T47D (cell line): ENCODE measurements at places on chromosomes 5 and 9.

DNA sequence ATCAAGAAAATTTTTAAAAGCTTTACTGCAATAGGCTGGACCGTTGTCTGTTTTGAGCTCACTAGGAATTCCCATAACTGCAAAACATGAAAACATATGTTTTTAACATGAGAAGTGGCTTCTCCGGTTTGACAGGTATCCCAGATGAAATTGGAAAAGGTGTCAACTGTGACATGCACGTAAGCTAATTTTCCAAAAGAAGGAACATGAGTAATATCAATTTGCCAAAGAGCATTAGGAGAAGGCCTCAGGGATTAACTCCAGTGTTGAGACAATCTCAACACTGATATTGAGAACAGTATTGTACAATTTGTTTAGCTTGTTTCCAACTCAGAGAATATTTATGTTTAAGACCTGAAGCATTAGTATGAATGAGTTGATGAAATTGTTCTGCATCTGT, 215.5 kb upstream of the KCNN2 start:
- DNase-seq, result no peak

DNA sequence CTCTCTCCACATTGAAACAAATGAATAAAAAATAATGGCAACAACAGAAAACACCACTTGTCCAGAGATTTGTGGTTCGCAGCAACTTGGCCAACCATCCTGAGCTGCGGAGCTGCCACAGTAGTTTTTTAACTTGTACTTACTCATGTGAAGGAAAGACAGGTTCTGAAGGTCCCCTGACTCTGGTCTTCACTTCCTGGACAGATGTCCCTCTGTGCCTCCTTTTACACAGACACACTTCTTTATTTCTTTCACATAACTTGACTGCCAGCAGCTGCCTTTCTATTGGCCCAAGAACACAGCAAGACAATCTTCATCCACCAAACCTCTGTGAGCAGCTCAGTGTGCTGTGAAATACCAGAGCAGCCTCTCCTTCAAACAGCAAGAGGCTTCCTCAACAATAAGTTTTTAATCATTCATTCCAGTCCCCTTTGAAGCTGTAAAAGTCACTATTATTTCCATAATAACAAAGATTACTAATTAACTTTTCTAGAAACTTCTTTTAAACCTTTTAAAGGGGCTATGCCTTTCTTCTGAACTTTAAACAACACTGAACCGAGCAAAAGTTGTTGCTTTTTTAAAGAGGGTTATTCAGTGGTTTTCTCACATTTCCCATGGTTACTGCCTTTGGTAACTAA, 198.7 kb downstream of the NR2F1-AS1 start:
- DNase-seq, result no peak

DNA sequence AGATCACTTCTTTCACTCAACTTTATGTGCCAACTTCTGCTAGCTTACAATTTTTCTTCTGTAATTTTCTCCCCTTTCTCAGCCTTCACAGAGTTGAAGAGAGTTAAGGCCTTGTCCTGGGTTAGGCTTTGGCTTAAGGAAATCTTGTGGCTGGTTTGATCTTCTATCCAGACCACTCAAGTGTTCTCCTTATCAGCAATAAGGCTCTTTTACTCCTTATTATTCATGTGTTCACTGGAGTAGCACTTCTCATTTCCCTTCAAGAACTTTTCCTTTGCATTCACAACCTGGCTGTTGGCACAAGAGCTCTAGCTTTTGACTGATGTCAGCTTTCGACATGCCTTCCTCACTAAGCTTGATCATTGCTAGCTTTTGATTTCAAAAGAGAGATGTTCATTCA, 86.9 kb upstream of the ALDH1B1 start:
- DNase-seq, result no peak

GRCh38 chr5:152532714-152533113, 127.6 kb upstream of the NMUR2 start:
- peak; percentile 82 for DNase-seq

- no peak for DNase-seq
These were observed 386.7 kb downstream of the NTRK2 start for GRCh38 chr9:85056203-85056572.

- DNase-seq, result no peak
These were observed 622.7 kb upstream of the CDH18 start for GRCh38 chr5:20610681-20611080.

DNA sequence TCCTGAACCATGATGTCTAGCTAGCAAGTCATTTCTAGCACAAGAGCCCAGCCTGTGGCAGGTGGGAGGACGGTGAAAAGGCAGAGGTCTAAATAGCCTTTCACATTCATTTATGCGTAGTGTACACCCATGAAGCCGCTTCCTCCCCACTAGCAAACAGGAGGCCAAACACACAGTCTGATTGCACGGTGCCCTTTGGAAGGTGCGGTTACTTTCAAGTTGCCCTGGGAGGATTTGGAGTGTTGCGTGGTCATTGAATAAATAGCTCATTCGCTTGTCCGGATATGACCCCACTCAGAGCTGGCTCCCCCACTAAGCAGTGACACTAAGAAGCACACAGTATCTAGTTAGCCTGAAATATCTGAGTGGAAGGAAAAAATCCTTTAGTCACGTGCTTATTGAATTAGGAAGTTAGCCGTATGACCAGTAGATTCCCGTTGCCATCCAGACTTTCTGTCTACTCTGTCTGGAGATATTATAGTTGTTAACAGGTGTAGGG, 664 bp upstream of the ARSB start:
- DNase-seq, result no peak

DNA sequence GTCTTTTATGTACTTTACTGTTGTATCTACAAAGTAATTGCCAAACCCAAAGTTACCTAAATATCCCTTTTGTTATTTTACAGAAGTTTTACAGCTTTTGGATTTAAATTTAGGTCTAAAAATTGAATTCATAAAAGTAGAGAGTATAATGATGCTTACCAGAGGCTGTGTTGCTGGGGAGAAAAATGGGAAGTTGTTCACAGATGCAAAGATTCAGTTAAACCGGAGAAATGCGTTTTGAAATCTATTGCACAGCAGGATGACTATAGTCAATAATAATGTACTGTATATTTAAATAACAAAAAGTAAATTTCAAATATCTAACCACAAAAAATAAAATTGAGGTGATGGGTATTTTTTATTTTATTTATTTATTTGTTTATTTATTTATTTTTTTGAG, 2.6 kb upstream of the ANKRD18A start:
- DNase-seq, result no peak

- no peak for DNase-seq
These were observed 372.7 kb downstream of the ICE1 start for GRCh38 chr5:5795074-5795771.

DNA sequence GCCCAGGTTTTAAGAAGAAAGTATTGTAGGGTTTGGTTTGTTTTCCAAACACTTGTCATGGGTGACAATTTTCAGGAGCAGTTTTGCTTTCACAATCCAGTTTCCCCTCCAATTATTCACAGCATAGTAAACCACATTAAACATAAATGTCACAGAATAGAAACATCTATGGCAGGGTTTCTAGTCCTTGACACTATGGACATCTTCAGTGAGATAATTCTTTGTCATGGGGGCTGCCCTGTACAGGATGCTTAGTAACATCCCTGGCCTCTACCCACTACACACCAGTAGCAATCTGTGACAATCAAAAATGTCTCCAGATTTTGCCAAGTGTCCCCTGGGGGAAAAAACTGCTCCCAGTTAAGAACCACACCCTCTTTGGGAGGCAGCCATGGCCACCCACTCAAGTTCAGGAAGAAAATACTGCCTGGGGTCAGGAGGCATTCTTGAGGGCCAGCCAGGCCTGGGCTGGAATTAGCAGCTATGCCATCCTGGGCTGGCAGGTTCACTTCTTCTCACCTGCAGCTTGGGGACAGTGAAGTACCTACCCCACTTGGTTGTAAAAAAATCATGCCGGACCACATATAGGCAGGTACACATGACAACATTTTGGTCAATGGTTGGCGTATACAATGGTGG, 116.3 kb downstream of the HSD17B3 start:
- DNase-seq, result no peak

- no peak for DNase-seq
These were observed 12.5 kb upstream of the C5orf63 start for GRCh38 chr5:127085796-127086195.

- DNase-seq, result no peak
These were observed 482 bp downstream of the SLC27A6 start for GRCh38 chr5:128965638-128966302.

DNA sequence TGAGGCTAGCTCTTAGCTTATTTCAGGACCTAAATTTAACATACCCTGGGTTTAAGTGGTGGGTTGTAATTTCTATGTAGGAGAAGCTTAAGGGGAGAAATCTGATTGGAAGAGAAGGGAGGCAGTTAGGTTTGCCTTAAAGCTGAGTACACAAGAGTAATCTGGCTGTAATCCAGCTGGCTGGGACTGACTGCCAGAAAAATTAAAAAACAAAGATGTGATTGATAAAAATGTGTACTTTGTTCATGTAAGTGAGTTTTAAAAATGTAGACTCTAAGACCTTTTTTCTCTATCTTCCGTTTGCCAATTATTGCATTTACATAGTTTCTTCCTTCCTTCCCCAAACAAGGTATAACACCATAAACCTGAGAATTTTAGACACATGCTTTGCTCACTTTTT, 17.5 kb upstream of the MSMP start:
- DNase-seq, result peak; percentile 26

- no peak for DNase-seq
These were observed 21.1 kb upstream of the MEIKIN start for GRCh38 chr5:131966551-131966950.

- no peak for DNase-seq
These were observed 123.7 kb downstream of the SNCAIP start for GRCh38 chr5:122435761-122436160.

DNA sequence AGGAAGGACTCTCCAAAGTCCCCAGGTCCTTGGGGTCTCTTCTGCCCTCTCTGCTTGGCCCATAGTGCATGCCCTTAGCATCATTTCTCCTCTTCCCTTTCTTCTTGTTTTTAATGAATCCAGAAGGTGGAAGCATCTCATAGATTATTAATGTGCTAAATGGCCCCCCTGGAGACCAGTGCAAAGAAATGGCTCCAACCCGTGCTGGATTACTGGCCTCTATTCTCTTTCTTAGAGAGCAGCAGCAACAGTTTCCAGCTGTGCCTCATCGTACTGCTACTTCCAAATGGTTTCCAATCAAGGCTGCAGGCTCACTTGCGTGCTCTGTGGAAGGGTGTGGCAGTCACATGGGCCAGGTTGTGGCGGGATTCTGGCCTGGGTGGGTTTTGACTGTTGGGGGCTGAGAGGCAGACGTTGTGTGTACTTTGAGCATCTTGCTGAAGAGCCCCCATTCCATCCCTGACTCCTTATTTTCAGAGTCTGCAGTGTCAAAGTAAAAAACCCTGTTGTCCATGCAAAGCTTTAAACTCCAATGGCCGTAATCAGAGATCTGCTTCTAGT, 139.7 kb downstream of the GABBR2 start:
- DNase-seq, result no peak

DNA sequence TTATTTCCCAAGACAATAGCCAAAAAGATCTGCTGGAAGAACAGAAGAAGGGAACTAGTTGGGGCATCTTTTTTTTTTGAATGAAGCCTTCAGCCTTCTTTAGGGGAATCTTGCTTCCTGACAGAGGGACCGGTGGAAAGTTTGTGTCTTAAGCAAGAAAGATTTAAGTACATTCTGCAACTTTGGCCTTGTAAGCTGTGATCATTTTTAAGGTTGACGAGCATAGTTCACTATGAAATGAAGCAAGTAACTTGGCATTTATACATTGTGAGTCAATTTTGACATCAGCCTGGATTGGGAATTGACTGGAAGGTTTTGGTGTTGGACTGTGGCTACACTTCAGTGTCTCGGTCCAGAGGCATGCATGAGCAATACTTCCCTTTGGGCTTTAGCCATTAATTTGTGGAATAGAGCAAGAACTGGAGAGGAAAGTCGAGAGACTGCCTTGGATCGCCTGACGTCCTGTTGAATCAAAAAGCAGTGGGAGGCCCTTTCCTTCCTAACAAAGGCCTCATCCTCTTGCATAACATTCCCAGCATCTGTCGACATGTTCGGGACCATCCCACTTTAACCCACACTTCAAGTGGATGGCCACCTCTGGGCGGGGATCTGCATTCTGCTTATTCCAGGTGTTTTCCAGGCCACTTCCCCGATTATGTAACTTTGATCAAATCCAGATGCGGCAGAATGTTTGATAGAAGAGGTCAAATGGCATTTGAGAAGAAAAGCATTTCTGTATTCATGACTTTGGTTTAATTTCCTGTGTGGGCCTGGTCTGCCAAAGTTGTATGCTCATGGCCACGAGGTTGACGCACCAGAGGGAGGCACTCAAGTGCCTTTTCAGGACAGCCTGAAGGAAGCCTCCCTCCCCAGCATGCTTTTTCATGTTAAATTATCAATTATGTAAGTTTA, 12.5 kb downstream of the ABL1 start:
- no peak for DNase-seq

DNA sequence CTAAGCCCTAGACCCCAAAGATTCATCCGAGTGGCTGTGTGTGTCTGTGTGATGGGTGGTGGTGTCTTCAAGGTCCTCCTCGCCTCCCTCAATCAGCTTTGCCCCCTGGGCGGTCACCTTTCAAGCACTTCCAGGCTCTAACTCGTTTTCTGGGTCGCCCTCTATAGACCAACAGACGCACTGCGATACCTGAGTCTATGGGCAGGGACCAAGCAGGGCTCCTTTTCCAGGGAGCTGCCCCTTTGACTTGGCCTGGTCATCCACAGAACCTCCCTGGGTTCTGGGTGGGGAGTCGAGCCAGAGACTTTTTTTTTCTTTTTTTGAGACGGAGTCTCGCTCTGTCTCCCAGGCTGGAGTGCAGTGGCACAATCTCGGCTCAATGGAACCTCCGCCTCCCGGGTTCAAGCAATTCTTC, 1.1 kb downstream of the SLC27A4 start:
- DNase-seq, result peak; percentile 93

GRCh38 chr5:99724732-99725290, 796.0 kb upstream of the CHD1 start:
- no peak for DNase-seq

GRCh38 chr9:127801955-127802575, 617 bp upstream of the FPGS start:
- no peak for DNase-seq

DNA sequence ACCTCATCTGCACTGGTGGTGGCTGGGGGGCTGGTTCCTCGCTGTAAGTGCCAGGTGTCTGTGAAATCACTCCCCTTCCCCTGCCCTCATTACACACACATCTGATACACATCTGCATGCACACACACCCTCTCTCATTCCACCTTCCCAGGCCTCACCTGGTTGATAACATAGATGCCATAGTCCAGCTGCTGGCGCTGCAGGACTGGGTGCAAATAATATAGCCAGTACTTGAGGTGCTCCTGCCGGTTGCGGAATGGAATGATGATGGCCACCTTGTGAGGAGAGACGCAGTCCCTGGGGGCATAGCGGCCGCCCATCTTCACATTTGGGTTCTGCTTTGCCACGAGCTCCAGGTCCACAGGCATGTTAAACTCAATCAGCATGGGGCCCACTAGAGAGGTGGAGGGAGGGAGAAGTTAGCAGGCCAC, 32.1 kb downstream of the B4GALT1 start:
- DNase-seq, result no peak

- no peak for DNase-seq
These were observed 9.8 kb upstream of the EEIG1 start for GRCh38 chr9:127990554-127990953.

GRCh38 chr5:123559434-123559775, 47.4 kb downstream of the CSNK1G3 start:
- no peak for DNase-seq

GRCh38 chr5:128237546-128237945, 154.0 kb downstream of the SLC12A2 start:
- DNase-seq, result no peak

GRCh38 chr9:134456756-134457305, 130.6 kb downstream of the RXRA start:
- DNase-seq, result no peak
